ENCODE measurements at places on chromosomes 1 and 21.

DNA sequence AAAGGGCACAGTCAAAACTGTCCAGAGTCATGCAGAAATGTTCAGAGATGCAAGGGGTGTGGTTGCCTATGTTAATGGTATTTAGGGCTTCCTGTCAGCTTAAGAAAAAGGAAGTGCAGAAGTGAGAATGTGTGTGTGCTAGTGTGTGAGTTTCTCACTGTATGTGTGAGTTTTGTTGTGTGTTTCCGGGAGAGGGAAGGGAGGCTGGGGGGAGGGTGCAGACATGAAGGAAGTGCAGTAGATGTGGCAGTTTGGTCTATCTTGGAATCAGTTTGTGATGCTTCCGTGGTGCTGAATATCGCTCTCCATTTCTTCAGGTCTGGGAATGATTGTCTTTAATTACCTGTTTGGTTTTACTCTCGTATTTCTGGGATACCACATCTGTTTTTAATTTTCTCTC, 16.5 kb upstream of the ATP6V1G3 start:
- DNase-seq = peak; percentile 76

GRCh38 chr1:101128211-101128727, 102.7 kb upstream of the DPH5 start:
- DNase-seq = peak; percentile 36

- DNase-seq = no peak
Observed at GRCh38 chr1:95119273-95119672, 2.1 kb downstream of the TLCD4 start.

DNA sequence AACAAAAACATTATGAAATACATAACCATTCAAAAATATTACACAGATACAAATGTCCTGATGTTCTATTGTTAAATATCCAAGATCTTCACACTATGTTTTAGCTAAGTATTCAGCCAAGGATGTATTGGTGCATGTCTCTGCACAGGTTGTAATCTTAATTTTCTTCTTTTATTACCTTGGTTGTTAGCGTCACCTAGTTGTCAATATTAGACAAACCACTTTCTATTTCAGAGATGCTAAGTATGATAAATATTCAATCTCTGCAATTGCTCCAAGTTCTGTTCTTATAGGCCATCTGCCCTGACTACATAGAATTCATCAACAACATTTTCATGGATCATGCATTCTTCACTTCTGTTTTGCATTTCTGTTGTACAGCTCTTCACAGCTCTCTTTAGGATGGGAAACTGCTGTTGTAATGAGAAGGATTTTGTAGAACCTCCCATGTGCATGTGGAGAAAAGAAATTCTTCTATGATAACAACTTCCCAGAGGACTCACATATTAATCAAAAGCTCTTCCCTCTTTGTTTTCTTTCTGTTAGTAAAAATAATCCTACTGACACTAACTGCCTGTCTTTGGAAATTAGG, 380.1 kb downstream of the NUF2 start:
- DNase-seq = no peak

- DNase-seq = no peak
Observed at GRCh38 chr21:36839123-36839522, 127.3 kb downstream of the HLCS start.

GRCh38 chr21:46509741-46510502, 51.2 kb downstream of the DIP2A start:
- no peak for DNase-seq

DNA sequence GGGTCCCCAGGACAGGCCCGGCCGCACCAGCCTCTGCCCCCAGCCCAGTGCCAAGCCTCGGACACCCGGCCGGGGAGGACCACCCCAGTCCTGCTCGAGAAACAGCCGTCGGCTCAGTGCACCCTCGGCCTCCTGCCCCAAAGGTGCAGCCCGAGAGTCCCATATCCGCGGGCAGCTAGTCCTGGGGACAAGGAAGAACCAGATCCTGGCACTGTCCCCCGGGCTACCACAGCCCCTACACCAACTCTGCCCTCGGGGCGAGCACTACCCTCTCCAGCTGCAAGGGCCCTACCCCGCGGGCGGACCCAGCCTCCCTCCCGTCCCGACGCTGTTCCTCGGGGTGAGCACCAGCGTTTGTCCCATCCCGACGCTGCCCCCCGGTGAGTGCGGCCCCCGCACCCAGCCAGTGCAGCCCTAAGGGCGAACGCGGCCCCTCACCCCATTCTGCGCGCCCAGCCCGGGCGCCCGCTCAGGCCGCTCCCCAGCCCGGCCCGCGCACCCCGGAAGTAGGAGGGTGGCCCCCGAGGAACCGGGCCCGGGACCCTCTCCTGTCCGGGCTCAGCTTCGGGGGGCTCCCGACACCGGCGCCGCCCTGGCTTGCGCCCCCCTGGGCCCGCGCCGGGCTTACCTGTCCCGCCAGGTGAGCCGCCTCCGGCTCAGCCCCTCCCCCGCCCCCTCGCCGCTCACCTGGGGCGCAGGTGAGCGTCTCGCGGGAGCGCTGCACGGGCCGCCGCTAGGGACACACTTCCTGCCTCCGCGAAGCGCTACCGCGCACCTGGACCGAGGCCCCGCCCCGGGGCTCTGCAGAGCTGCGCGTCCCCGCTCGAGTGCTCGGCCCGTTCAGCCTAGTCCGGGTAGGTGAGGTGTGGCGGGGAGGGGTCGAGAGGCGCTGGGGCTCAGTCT, at the start of gene KDF1:
TSS of gene KDF1 (minus strand) at position 747 of the 903 bp plus-strand sequence. CDS start 8,088 bp downstream, outside the sequence.
- DNase-seq = peak; percentile 45

- DNase-seq = no peak
Observed at GRCh38 chr1:88608139-88608943, 75.7 kb upstream of the PKN2 start.

DNA sequence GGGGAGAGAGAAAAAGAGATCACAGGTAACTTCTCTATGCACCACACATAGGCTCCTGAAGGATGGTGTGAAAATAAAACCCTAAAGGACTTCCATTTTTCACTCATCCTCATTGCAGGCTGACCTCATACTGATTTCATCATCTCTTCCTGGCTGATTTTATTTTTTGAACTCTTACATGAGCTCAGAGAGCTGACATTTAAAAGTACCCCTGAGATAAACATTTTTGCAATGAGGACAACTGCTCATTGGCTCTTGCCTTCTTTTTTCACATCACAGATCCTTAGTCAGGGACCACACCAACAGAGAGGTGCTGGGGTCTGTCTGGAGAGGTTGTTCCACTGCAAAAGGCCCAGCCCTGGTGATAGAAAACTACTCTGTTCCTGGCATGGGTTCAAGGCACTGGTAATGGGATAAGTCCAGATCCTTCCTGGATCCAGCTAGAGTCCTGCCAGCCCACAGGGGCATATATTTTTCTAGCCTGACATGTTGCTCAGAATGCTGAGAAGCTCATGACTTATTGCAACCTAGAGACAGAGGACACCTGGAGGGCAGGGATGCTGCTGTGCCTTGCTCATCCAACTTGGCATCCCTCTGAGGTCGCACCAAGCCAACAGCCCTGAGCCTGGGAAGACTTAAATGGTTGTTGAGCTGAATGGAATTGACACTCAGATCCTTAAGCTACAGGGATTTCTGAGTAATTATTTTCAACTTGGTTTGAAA, 360.0 kb downstream of the HHAT start:
- DNase-seq = no peak

DNA sequence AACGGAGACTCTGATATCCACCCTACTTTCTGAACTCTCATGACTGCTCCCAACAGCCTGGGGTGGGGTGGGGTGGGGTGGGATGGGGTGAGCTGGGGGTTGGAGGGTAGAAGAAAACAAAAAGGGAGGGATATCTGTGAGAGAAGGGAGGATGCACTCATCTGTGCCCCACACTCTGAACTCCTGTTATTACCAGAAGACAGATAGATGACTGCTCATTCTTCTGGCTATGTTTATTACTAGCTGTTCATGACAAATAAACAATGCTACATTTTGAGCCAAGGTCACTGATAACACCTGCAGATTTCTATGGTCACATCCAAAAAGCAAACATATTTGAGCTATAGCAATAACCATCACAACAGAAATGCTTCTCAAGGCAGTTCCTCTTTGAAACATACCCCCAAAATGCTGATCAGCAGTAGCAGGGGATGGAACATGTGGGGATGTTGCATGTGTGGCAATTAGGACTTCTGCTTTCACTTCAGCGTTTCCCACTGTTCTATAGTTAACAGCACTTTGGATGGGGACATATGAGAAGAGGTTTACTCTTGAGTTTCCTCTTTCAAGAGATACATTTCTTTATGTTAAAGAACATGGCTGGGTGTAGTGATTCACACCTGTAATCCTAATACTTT, 43.3 kb downstream of the GPR3 start:
- no peak for DNase-seq

Measured in T-cell (primary cell).